ENCODE measurements at places on chromosomes 11 and 22.
A peak's percentile ranks its signal among the peaks of the same experiment; 100 is the strongest.

DNA sequence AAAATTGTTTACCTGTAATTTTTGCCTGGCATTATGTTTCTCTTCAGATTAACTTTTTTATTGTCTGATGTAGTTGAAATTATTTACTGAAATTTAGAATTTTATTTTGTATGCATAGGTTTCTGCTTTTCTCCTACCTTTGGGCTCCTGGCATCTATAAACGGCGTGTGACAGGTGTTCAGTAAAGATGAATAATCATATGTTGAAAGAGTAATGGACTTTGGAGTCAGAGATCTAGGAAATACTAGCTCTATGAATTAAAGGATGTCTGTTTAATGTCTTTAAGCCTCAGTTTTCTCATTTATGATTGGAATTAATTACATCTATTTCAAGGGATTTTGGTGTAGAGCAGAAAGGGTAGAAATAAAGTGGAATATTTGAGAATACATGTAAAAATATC lies 7.2 kb upstream of the ANGPTL5 start:
- DNase-seq, result no peak

GRCh38 chr11:67615728-67616430 lies 9.1 kb downstream of the NDUFV1 start:
- no peak for DNase-seq

GRCh38 chr11:57085611-57086010 lies 96.1 kb upstream of the LRRC55 start:
- DNase-seq, result no peak

- DNase-seq, result no peak
Measured at GRCh38 chr22:38066381-38067027, 9.3 kb downstream of the PICK1 start.

GRCh38 chr11:93737904-93738612 lies 3.2 kb downstream of the TAF1D start:
- no peak for DNase-seq

- no peak for DNase-seq
Measured at GRCh38 chr11:119612814-119613213, 116.2 kb downstream of the NECTIN1 start.

- no peak for DNase-seq
Measured at GRCh38 chr22:38981005-38981991, 849 bp upstream of the APOBEC3B start.

DNA sequence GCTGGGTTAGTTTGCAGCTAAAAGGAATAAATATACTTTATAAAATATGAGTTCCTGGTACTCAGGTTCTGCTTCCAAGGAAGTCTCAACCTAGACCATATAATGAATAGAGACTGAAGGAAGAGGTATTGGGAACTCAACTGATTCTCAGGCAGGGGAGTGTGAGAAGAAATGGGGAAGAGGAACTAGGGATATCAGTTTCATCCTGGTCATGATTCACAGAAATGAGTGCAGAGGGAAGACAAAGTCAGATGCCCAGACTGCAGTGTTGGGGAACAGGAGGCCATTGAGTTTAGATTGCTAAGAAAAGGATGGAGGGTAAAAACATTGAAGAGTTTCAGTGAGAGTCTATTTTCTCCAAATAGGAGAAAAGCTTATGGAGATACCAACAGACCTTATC lies 28.8 kb downstream of the PLAAT5 start:
- no peak for DNase-seq

GRCh38 chr11:91046261-91046660 lies 823.4 kb upstream of the CHORDC1 start:
- DNase-seq, result no peak

DNA sequence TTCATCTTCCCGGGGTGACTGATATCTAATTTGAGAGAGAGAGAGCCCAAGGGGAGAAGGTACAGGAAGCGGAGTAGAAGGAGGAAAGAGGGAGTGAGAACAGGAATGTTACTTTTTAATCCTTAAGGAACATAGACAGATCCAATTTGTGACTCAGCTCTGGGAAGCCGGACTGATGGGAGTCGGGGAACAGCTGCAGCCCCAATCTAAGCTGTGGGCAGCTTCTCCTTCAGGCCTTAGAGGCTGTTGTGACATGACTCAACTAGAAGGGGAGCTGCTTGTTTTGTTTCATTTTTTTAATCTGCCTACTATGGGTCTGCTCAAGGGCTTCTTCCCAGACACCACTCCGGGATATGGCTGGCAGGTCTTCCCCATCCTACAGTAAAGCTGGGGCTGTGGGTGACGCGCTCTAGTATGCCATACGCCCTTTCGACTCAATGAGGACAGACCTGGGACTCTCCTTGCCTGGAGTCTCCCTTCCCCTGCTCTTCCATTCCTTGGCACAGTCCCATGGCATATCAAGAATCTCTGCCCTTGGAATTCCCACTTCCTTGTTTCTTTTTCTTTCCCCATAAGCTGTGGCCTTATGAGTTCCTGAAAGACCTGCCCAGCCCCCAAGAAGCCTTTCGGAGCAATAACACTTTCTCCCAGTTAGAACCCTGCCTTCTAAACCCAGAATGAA lies 103.3 kb upstream of the AKIP1 start:
- DNase-seq, result no peak

- DNase-seq, result no peak
Measured at GRCh38 chr22:31628362-31628761, 33.7 kb downstream of the PISD start.

- DNase-seq, result no peak
Measured at GRCh38 chr22:27080863-27081262, 423.5 kb downstream of the MIAT start.

DNA sequence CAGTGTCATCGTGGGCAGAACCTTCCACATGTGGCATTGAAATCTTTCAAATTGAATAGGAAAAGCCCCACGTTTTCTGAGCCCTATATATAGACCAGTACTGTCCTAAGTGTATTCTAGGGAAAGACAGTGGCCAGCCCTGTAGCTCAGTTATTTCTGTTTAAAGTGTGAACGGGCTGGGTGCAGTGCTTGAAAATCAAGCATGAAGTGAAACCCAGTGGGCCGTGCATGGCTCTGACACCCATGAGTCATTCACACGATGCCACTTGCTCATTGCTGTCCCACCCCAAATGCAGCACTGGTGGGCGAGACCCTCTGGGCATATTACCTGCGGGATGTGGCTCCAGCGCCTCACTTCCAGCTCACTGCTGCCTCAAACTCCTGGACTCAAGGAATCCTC lies 29.8 kb upstream of the CCDC188 start:
- DNase-seq, result no peak

GRCh38 chr11:96342014-96342960 lies 708 bp downstream of the MAML2 start:
- no peak for DNase-seq

GRCh38 chr11:65390099-65390941 lies 3.9 kb downstream of the FRMD8 start:
- DNase-seq, result no peak

DNA sequence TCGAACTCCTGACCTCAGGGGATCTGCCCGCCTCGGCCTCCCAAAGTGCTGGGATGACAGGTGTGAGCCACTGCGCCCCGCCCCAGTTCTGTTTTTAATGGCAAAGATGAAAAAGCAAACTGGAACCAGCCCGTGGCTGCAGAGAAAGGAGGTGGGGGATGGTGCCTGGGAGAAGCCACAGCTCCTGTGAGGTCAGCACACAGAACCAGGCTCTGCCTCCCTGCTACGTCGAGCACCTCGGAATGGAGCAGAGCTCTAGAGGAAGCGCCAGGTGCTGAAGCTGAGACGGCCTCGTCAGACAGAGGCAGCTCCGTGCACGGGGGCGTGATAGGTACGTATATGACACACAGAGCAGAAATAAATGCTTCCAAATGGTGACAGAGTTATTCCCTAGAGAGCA lies 8.5 kb downstream of the DRD4 start:
- no peak for DNase-seq

GRCh38 chr11:114847306-114847975 lies 169.1 kb downstream of the NXPE2 start:
- DNase-seq, result peak; percentile 27

- no peak for DNase-seq
Measured at GRCh38 chr11:120386318-120386717, 50.1 kb downstream of the ARHGEF12 start.

DNA sequence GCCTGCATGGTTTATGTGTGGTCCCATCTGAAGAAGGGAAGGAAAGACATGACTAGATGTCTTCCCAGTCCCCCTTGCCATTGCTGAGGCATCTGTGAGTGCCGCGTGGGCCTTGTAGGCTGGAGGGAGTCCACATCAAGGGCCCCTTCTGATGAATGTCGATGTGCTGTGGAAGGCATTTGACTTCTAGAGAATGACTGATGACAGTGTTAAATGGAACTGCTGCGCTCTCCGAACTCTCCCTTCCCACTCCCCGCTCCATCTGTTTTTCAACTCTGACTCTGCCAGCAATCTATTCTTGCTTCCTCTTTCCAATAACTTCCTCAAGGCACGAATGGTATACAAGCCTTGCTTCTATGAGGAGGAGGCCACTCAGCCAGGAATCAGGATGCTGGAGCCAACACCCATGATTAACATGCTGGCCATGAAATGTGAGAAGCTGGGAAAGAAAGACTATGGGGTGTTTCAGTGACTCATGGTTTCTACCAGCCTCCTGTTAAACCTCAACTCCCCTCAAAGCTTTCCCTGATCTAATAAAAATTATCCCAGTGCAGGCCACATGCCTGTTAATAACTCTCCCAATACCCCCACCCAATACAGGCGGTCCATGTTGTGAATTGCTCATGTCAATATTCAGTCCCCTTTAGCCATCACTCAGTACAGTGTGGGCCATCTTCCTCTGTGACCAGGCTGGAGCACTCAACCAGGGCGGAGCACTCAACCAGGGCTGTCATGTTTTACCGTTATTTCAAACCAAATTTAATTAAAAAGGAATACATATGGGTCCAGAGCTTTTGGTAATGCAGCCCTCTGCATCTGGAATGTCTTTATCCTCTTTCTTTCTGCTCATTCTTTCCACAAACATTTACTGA lies 46.4 kb upstream of the TBCEL start:
- DNase-seq, result no peak

DNA sequence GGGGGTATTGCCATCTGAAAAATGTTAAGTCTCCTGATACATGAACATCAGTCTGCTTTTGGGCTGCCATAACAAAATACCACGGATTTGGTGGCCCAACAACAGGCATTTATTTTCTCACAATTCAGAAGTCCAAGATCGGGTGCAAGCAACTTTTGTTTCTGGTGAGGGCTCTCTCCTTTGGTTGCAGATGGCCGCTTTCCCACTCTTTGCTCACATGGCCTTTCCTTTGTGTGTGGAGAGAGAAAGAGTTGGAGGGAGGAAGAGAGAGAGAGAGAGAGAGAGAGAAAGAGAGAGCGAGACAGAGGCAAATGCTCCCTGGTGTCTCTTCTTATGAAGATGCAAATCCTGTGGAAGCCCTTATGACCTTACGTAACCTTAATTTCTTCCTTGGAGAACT lies 2.5 kb upstream of the KRTAP5-2 start:
- DNase-seq, result no peak

DNA sequence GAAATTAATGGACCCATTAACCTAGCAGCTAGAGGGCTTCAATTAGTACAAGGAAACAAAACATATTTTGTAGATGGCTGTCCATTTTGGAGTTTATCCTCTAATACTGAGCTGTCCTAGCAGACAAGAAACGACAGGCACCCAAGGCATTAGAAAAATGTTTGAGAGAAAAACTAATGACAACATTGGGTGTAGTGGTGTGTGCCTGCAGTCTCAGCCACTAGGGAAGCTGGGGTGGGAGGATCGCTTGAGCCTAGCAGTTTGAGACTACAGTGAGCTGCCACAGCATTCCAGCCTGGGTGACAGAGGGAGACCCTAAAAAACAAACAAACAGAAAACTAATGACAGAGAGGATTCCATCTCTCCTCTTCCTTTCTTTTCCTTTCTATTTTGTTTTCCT lies 1.5 kb downstream of the A4GALT start:
- no peak for DNase-seq

DNA sequence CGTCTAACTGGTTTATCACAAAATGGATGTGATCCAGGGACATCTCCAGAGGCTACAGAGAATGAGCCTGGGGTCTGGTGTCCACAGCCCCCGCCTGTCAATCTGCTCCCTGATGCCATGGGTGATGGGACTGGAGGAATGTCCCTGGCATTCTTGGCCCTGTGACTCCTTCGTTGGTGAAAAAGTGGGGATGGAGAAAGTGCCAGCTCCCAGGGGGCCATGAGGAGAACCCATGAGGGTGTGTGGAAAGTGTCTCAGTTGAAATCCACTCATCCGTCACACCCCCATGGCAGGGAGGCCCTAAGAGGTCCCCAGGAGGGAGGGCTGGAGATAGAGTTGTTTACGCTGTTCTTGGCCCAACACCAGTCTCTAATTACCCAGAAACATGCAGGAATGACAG lies 322.0 kb downstream of the CTTN start:
- DNase-seq, result no peak

DNA sequence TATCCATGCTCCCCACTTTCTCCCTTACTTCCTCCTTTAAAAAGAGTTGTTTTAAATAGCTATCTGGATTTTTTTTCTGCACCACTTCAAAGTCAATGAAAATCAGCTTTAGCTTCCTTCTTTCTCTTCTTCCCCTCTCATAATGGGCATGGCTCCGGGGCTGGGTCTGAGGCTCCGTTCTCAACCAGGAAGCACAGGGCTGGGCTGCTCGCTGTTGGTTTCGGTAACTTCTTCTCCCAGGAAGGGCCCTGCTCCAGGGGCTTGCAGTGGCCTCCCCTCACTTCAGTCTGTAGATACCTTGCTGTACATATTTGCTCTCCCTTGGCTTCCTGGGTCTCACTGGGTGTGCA lies 23.8 kb downstream of the MICAL2 start:
- DNase-seq, result no peak

DNA sequence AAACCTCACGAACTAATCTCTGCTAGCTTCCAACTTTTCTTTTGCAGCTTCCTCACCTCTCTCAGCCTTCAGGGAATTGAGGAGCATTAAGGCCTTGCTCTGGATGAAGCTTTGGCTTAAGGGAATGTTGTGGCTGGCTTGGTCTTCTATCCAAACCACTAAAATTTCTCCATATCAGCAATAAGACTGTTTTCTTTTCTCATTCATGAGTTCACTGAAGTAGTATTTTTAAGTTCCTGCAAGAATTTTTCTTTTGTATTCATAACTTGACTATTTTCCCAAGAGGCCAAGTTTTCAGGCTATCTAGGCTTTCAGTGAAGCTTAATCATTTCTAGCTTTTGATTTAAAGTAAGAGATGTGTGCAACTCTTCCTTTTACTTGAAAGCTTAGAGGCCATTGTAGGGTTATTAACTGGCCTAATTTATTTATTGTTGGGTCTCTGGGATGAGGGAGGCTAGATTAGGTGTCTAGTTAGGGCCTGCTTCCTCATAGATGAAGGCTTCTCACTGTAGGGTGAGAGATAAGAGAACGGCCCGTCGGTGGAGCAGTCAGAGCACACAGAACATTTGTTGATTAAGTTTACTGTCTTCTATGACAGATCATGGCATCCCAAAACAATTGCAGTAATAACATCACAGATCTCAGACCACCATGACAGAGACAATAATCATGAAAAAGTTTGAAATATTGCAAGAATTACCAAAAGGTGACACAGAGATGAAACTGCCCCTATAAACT lies 33.2 kb downstream of the CSF2RB start:
- DNase-seq, result no peak

Data from left renal cortex interstitium (tissue), 4 donors.